Left ventricle myocardium superior (tissue), 1 donor: ENCODE measurements at places on chromosomes 6 and 20. TPM values are rescaled to one million over a fixed set of nuclear protein-coding genes. Genes with fewer than 3 reads are reported as not detected.

The OR2B6 gene
- total RNA-seq: not detected

The BCAS4 gene
- 3.2 TPM for total RNA-seq

DNA sequence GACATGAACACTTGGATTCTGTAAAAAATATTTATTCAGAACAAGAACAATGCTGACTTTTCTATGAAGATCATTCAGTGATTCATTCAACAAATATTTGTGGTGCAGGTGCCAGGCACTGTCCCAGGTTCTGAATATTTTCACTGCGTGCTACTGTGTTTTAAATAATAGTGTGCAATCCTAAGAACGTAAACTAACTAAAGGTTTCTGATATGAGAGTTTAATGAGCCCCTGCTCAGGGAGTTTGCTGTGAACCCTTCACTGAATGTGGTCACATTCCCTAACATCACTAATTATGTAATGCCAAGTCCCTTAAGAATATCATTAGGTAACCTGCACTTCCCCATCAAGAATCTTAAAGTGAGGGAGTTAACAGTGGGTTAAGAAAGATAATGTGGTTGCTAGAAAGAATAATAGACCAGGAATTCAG is 1.7 kb upstream of the TMEM170B start:
- no peak for DNase-seq

- no peak for DNase-seq
These were observed 3.8 kb upstream of the CHRNA4 start for GRCh38 chr20:63364801-63365585.

The GGTLC1 gene
- not detected for total RNA-seq

The NRSN1 gene
- not detected for total RNA-seq

- DNase-seq: no peak
These were observed 119.8 kb upstream of the SASH1 start for GRCh38 chr6:148222846-148223245.

DNA sequence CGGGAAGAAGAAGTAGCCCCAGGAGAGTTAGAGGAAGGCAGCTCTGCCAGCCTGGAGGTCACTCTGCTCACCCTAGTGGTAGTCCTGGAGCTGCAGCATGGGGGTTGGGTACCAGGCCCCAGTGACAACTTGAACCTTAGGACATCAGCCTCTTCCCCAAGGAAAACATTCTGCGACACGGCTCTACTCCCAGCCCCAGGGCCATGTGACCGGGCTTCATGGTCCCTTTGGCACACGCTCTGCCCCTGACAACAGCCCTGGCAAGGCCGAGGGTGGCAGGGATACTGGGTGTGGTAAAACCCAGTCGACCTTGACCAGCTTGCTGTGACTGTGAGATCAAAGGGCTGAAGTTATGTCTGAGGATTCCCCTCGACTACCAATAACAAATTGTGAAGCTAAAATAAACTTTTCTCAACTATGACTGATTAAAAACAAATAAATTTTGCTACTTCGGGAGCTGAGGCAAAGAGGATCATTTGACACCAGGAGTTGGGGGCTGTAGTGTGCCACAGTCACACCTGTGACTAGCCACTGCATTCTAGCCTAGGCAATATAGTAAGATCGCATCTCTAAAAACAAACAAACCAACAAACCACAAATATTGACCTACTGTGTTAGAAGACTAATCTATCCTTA is 24.4 kb upstream of the ARID1B start:
- peak; percentile 35 for DNase-seq

DNA sequence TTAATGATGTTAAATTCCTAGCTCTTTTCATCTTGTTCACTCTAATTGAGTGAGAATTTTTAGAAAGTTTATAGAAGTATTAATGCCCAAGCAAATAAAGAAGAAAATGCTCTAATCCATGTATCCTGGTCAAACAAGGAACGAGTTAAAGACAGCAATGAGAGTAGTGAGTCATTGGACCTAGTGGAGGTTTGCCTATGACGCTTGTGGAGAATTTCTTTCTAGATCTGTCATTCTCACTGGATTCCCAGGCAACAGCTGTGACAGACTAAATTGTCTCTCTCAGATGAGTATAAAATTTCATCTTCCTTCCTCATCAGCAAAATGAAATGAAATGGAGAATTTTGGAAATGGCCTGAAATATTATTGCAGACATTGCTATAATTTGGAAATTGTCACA is 127.9 kb downstream of the COL19A1 start:
- DNase-seq: no peak

The XKR7 gene
- total RNA-seq: not detected

GRCh38 chr20:3042625-3043024 is 797 bp upstream of the GNRH2 start:
- peak; percentile 74 for DNase-seq

DNA sequence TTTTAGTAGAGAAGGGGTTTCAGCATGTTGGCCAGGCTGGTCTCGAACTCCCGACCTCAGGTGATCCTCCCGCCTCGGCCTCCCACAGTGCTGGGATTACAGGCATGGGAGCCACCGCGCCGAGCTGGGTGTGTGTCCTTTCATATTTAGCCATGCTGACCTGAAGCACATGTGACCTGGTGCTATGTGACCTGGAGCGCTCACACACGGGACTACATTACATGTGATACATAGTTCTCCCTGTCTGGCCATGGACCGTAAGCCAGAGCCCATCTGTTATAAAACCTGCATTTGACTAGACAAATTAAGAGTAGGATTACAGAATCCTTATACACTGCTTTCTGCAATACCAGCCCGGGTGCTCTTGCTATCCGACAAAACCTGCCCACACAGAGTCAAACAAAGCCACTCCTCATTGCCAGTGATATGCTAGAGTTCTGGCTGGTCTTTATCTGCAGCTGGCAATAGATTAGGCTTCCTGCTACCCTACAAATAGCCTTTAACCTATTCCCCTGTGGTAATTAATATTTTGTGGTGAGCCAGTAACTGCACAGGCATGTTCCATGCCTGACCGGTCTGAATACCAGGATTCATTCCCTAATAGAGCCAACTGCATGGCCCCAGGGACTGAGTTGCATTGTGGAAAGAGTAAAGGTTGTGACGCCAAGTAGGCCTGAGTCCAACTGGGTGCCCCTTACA is 26.3 kb upstream of the FAM50B start:
- DNase-seq: no peak

The VGLL2 gene
- total RNA-seq: not detected

The CENPW gene
- total RNA-seq: 0.89 TPM

DNA sequence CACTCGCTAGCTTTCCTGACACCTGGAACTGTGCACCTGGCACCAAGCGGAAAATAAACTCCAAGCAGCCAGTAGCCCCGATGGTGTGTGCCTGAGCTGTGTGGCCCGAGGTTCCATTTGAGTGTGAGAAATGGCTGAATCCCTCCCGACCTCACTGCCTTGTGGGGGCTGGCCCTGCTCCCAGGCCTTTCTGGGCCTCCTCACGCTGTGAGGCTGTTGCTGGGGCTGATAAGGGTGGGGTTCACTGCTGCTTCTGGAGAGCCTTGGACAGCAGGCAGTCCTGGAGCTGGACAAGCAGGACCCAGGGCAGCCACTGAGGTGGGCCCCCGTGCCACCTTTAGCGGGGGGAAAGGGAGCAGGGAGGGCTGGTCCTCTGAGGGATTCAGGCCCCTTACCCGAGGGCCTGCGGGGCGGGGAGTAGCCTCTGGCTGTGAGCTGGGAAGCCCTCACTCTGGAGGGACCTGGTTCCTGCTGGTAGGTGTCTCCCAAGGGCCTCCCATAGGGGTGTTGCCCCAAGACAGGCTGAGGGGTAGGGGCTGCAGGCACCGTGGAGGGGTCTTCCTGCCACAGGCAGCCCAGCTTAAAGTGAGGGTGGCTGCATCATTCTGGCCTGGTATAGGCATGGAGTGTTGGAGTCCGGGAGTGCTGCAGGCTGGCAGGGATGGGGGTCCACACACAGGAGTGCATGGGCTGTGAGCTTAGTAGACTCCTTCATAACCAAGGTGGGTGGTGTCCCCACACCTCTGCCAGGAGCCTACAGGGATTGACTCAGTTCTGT is 1.7 kb downstream of the PPDPF start:
- DNase-seq: peak; percentile 30

- no peak for DNase-seq
These were observed 135.8 kb upstream of the CENPW start for GRCh38 chr6:126204126-126204525.

GRCh38 chr6:47335466-47335865 is 25.8 kb upstream of the TNFRSF21 start:
- DNase-seq: no peak

The LY6G6F gene
- total RNA-seq: not detected

DNA sequence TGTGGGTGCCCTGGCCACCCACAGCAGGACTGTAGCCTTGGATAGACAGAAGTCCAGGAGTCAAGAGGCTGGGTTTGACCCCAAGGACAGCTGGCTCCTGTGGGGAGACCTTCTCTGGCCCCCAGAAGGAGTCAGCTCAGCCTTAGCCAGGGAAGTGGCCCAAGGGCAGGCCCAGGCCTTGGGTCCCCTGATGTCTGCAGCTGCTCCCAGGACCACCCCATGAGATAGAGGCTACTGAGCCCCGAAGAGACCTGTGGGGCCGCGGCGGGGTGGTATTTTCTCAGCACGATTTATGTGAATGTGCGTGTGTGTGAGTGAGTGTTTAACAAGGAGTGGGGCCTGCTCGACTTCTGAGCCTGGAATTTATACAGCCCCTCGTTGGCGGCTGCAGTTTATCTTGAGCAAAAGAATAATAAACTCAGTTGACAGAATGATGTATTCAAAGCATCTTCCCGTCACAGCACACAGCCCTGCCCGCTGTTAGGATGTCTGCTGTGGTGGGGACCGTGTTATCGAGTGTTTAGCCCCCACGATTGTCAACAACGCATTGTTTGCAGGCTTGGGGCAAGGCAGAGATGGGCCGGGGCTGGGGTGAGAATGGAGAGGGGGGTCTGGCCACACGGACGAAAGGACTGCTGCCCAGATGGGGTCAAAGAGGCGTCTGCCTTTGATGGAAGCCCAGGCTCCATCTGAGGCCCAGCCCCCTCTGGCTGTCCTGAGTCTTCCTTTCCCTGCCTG is 163.3 kb downstream of the VEGFA start:
- DNase-seq: no peak

- no peak for DNase-seq
These were observed 69.3 kb downstream of the IBTK start for GRCh38 chr6:82178077-82178758.

The KCNB1 gene
- total RNA-seq: 1.9 TPM

- DNase-seq: no peak
These were observed 64.0 kb downstream of the RSPO3 start for GRCh38 chr6:127182501-127182900.

DNA sequence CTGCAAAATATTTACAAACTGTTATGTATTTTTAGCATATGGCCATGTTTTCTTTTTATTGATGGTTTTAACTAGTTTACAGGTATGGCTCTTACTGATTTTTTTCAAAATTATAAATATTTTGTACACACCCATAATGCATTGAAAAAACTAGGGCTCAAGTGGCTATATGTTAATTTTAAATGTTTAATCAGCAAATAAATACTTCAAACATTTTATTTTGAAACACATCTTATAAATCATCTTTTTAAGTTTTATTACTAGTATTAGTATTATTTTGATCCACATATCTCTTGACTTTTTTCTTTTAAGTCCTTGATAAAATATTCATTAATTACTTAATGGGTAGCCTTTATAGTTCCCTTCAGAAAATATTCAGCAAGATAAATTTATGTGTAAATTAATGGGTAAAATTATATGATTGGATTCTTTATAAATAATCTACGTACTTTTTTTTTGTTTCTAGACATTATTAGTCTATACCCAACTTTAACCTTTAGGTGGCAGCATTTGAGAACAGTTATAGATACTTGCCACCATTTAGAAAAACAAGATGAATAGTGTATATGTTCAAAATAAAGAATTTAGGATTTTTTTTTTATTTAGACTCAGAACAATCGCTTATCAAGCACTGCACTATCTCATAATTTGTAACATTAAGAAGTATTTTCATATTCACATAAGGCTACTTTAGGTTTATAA is 241.9 kb downstream of the ADGRB3 start:
- no peak for DNase-seq
